ENCODE measurements at places on chromosomes 16 and 17.

DNA sequence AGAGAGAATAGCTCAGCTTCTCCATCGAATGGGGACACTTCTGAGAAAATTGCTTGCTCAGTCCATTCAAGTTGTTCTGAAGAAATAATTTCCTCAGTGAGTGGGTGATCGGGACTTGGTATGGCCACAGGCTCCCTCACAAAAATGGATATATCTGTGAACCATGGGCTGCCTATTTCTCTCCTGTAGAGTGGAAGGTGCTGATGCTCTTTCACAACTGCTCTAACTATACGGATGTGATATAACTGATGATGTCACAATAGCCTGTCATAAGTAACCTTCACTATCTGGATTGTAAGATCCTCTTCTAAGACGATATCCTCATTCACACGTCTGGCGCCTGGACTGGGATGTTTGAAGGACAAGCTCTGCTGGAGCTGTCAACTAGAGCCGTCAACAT is 4.7 kb upstream of the CCL18 start:
- no peak for DNase-seq

- DNase-seq: peak; percentile 35
These were observed 270.7 kb downstream of the NTN1 start for GRCh38 chr17:9291912-9292560.

- DNase-seq: no peak
These were observed 134.2 kb upstream of the CIBAR2 start for GRCh38 chr16:85246473-85246872.

- DNase-seq: no peak
These were observed 4.9 kb upstream of the ZG16B start for GRCh38 chr16:2825049-2825742.

- no peak for DNase-seq
These were observed 2.7 kb downstream of the TBCD start for GRCh38 chr17:82754297-82755208.

DNA sequence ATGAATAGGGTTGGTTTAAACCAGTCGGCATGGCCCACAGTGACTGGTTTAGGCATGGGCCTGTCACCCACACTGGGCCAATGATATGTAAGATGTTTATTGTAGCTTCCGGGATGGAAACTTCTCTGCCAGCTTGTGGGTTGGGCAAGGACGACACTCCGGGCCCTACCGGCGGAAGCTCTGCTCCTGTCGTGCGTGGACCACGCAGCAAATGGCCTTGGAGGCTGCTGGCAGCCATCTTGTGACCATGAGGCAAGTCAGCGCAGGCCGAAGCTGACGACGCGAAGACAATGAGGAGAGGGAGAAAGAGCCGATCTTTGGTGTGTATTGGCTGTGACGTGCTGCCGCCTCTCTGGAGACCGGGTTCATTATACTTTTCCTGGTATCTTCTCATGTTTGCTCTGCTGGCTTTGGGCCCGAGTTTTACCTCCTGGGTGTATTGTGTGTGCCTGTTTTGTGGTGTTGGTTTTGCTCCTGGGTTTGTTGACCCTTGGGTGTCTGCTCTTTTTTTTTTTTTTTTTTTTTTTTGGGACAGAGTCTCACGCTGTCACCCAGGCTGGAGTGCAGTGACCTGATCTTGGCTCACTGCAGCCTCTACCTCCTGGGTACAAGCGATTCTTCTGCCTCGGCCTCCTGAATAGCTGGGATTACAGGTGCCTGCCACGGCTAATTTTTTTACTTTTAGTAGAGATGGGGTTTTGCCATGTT is 15.4 kb downstream of the SLC25A10 start:
- no peak for DNase-seq

GRCh38 chr16:57394444-57394843 is 10.1 kb upstream of the CCL17 start:
- no peak for DNase-seq

- DNase-seq: no peak
These were observed 61.1 kb upstream of the KCNJ16 start for GRCh38 chr17:70013911-70014310.

DNA sequence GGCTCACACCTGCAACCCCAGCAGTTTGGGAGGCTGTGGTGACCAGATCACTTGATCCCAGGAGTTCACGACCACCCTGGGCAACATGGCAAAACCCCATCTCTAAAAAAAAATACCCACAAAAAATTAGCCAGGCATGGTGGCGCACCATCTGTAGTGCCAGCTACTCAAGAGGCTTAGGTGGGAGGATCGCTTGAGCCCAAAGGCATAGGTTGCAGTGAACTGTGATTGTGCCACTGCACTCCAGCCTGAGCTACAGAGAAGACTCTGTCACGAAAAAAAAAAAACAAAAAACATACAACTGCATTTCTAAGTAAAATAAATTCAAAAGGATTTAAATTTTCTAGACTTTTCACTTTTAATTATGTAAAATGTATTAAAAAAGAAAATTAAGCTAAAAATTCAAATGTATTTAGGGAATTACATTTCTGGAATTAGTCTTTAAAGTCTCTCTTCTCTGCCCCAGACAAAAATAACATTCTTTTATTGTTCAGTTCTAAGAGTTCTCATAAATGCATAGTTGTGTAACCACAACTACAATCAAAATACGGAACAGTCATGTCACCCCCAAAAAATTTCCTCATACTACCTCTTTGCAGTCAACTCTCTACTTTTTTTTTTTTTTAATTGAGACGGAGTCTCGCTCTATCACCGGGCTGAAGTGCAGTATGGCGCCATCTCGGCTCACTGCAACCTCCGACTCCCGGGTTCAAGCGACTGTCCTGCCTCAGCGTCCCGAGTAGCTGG is 14.1 kb downstream of the FAM222B start:
- no peak for DNase-seq

DNA sequence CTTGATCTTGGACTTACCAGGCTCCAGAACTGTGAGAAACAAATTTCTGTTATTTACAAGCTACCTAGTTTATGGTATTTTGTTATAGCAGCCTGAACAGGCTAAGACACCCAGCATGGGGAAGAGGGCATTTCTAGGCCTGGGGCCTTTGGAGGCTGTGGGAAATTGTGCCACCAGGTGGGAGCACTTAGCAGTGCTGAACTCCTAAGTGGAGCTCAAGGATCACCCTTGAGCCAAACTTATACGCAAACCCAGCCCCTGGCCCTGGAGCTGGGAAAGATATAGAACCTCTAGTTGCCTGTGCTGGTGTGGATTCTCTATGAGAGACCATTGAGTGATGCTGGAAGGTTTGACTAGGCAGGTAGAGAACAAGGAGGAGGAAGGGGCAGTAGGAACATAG is 36.1 kb downstream of the MIS12 start:
- DNase-seq: no peak

DNA sequence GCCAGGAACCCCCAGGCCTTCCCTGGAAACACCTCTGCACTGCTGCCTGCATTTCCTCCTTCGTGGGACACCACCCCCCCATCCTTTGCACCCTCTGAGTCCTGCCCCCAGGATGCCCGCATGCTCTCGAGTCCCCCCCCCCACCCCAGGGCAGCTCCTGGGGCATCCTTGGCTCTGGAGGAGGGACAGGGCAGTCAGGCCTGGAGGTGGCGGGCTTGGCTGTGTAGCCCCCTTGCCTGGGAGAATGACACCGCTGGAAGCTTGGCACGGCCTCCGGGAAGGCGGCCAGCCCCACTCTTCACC is 98.9 kb upstream of the GSE1 start:
- DNase-seq: no peak

DNA sequence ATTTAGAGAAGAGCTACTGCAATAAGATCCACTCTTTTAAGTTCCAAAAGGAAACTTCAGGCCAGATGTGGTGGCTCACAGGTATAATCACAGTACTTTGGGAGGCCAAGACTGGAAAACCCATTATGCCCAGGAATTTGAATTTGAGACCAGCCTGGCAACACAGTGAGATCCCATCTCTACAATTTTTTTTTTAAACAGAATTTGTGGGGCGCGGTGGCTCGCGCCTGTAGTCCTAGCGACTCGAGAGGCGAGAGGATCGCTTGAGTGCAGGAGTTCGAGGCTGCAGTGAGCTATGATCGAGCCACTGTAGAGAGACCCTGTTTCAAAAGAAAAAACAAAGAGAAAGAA is 793 bp downstream of the COG7 start:
- no peak for DNase-seq

- DNase-seq: no peak
These were observed 30.9 kb downstream of the SERPINF1 start for GRCh38 chr17:1792495-1793446.

- DNase-seq: peak; percentile 70
These were observed 52.5 kb downstream of the ZFPM1 start for GRCh38 chr16:88505405-88506082.

DNA sequence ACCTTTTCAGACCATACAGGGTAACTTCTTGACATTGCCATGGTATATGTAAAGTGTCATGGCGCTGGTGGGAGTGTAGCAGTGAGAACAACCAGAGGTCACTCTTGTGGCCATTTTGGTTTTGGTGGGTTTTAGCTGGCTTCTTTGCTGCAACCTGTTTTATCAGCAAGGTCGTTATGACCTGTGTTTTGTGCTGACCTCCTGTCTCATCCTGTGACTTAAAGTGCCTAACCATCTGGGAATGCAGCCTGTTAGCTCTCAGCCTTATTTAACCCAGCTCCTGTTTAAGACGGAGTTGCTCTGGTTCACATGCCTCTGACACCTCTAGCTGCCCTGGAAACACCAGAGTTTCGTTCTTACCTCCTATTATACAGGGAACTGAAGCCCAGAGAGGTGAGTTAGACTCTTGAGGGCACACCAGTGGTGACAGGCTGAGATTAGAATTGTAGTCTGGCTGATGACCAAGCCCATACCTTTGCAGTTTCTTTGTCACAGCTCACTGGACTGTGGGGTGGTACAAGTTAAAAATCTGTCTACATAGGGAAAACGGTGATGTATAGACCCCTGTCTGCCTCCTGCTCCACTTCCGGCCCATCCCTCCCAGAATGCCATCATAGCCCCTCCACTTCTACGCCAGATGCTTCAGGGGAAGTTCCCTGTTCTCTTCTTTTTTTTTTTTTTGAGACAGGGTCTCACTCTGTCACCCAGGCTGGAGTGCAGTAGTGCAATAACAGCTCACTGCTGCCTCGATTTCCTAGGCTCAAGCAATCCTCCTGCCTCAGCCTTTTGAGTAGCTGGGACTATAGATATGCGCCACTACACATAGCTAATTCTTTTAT is 21.0 kb downstream of the KSR1 start:
- DNase-seq: no peak

- DNase-seq: no peak
These were observed 42.0 kb downstream of the ADCY7 start for GRCh38 chr16:50308237-50308965.

DNA sequence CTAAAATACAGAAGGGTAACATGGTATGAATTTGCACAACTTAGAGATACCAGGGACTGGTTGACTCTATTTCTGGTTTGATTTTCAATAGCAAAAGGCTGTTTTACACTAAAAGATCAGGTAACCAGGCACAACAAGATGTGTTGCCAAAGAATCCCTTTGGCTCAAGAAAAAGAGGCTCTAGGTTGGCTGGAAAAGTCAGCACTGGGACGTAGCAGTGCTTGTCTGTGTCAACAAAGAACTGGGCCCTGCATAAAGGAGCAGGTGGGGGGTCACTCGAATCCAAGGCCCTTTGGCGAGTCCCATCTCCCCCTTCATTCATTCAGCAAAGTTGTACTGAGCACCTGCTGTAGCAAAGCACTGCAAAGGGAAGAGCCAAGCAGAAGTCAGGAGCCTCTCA is 18.4 kb downstream of the SDR42E1 start:
- no peak for DNase-seq

DNA sequence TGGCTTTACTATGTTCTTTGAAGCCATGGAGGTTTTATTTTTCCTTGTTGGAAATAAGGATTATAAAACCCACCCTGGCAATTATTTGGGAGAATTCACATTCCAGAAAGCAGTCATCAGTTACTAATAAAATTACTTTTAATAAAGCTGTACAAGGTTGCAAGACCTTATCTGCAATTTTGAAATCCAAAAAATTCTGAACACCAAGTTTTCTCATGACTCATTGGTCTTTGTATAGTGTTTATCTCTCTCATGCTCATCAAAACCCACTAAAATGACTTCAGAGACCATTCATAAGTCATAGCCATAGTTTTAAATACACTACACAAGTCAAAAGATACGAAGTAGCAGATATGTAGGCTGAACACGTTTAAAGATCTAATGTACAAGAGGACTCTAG is 6.0 kb upstream of the KRT38 start:
- DNase-seq: no peak

Measured in activated CD8-positive, alpha-beta memory T cell treated with anti-CD3 and anti-CD28 coated beads, Interleukin-2, amount 50 U/mL, for 4 hours (primary cell).